ENCODE measurements at places on chromosomes 2 and 18. TPM values are rescaled to one million over a fixed set of nuclear protein-coding genes. Genes with fewer than 3 reads are reported as not detected.

The TP53I3 gene
- 55.4 TPM for total RNA-seq

The NMS gene
- total RNA-seq: not detected

DNA sequence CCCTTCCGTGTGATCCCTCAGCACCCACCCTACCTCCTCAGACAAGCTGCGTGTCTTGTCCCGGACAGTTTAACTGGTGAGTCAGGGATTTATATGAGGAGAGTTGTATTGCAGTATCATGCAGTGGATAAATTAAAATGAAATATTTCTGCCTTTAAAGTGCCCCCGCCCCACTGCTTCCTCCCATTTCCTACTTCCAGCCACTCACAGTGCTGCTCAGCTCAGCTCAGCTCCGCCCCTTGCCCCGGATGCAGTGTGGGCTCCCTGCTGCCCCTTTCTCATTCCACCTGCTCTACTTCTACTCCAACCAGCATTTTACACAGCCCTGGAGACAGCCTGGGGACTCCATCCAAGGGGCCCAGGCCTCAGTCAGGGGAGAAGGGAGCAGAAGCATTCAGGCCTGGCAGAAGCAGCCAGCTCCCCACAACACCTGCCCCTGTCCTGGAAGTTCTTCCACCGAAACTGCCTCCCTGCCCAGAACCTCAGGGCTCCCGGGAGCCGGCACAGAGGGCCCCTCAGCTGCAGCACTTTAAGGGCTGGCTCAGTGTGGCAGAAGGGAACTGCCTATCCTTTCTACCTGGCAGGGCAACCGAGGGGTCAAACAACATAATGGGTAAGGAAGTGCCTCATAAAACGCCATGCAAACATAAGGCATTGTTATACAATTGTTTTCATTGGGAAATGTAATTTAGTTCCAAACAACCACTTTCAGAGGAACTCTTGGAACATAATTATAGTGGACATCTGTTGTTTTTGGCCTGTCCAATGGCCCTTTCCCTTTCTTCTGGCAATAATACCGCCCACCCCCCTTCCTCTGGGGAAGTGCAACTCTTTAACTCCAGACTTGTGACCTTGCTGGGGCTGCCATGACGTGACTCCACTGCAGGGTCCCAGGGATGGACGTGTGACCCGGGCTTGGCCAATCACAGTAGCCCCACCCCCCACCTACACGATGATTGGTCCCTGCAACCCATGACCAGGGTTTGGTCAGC is 102.3 kb downstream of the LIPG start:
- DNase-seq: peak; percentile 41

DNA sequence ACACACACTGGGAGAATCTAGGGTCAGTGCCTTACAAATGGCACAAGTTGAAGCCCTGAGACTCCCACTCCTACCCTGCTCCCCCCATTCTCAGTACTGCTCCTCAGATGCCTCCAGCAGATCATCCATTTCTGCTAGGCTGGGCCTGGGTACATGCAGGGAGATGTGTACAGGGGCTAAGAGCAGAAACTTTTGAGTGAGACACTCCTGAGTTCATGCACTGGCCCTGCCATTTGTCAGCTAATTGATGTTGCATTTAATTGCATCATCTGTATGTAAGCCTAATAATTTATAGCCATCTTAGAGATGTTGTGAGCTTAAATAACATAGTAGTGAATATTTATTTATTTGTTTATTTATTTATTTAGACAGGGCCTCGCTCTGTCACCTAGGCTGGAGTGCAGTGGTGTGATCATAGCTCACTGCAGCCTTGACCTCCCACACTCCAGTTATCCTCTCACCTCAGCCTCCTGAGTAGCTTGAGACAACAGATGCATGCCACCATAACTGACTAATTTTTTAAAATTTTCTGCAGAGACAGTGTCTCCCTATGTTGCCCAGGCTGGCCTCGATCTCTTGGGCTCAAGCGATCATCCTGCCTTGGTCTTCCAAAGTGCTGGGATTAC is 4.8 kb upstream of the CASP8 start:
- no peak for DNase-seq

- no peak for DNase-seq
Measured at GRCh38 chr2:176814740-176815367, 397.7 kb upstream of the HNRNPA3 start.

DNA sequence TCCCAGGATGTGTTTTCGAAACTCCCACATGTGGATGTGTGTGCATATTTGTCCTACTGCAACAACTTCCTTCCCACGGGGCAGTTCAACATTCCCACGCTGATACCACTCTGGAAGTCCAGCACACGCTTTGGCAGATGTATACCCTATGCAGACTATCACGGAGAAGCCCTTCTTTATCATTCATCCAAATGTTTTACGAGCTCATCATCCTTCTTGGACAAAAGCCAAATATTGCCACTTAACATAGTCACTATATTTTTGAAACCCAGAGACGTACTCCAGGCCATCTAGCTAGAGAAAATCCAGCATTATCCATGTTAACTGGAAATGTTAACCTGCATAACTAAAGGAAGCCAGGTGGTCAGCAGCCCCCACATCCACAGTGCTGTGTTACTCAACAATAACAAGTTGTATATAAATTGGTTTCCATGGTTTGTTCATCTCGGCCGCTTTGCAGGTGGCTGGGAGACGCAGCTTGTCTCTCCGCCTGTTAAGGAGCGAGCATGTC is 131.5 kb downstream of the ZNF532 start:
- no peak for DNase-seq
